ENCODE measurements at places on chromosomes 5 and 9. TPM values are rescaled to one million over a fixed set of nuclear protein-coding genes. Genes with fewer than 3 reads are reported as not detected.

GRCh38 chr5:172624083-172624995 lies 16.7 kb upstream of the NEURL1B start:
- DNase-seq = no peak

GRCh38 chr9:96219026-96219899 lies 82.7 kb downstream of the HSD17B3 start:
- no peak for DNase-seq

- no peak for DNase-seq
Observed at GRCh38 chr9:134139081-134139480, 3.2 kb downstream of the WDR5 start.

- no peak for DNase-seq
Observed at GRCh38 chr9:76323490-76323889, 70.7 kb downstream of the RFK start.

GRCh38 chr5:169980418-169981053 lies at the start of gene INSYN2B:
TSS of gene INSYN2B (minus strand) at chr5:169980495. CDS start at chr5:169883898, 96,597 bp downstream.
- peak; percentile 56 for DNase-seq

DNA sequence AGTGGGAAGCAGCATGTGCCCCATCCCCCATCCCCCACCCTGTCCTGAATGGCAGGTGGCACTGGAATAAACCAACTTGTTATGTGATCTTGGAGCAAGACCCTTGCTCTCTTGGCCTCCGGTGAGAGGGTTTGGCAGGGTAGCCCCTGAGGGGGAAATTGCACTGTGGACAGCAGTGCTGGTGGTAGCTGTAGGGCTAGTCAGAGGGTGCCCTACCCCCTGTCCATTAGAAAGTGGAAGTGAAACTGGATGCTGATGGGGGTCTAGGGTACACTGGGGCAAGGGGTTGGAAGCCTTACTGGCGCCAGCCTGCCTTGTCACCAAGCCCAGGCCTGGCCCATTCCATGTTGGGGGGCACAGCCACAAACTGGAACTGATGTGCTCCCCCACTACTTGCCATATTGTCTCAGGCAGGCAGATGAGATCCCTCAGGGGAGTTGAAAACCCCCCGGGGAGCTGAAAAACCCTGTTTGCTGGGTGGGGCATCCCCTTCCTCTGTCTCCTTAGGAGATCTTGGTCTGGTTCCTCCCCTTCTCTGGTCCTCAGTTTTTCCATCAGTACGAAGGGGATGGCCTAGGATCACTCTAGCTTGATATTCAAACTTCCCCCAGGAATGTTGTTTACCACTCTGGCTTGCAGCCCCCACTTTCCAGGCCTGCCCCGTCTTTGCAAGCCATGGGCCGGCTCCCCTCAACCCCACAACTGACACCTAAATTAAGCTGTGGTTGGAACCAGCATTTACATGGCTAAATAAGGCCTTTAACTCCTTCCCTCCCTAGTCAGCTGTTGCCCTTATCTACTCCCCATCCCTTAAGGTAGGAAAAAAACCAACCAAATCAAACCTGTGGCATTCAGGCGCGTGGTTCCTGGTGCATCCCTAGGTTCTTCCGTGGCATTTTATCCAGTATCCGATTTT lies 14.4 kb upstream of the SYNPO start:
- DNase-seq = no peak

DNA sequence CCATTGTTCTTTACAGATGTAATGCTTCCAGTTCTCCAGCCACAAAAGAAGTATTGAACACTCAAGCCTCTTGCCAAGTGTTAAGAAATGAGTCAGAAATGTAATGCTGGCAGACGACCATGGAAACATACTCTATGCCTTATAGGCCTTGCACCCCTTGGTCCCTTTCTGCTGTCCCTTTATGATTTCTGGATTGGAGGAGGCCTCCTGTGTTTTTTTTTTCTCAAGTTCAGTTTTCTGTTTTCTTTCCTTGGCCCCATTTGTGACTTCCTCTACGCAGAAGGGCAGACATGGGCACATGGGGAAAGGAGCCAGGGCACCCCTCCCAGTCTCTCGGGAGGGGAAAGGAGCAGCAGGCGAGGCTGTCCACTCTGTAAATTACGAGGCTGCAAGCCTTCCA lies 53.4 kb downstream of the SNX18 start:
- no peak for DNase-seq

DNA sequence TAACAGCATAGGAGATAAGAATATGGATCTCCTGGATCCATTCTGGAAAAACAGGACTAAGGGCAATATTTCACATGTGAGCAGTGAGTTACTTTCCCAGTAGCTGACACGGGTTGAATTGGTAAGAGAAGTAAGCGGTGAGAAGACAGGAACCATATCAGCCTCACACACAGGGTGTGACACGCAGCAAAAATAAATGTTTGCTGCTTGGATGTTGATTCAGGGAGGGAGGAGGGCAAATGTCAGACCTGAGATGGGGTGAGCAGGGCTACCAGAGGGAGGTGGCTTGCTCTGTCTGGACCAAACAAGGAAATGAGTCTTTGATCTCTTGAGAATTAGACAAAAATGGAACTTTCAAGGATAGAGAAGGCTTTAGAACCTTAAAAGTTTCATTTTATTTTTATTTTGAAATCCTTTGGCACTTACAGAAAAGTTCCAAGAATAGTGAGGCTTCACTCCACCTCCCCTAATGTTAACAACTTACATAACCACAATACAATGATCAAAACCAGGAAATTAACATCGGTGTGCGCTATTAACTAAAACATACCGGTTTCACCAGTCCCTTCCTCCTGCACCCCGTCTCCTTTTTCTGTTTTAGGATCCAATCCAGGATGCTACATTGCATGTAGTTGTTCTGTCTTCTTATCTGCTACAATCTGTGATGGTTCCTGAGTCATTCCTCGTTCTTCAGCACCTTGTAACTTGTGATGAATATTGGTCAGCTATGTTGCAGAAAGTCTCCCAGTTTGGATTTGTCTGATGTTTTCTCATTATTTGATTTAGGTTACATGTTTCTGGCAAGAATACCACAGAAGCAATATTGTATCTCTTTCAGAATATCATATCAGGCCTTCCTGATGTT lies 20.5 kb upstream of the ARHGEF28 start:
- no peak for DNase-seq

- DNase-seq = no peak
Observed at GRCh38 chr9:29999645-30000044, 2384.8 kb upstream of the ACO1 start.

DNA sequence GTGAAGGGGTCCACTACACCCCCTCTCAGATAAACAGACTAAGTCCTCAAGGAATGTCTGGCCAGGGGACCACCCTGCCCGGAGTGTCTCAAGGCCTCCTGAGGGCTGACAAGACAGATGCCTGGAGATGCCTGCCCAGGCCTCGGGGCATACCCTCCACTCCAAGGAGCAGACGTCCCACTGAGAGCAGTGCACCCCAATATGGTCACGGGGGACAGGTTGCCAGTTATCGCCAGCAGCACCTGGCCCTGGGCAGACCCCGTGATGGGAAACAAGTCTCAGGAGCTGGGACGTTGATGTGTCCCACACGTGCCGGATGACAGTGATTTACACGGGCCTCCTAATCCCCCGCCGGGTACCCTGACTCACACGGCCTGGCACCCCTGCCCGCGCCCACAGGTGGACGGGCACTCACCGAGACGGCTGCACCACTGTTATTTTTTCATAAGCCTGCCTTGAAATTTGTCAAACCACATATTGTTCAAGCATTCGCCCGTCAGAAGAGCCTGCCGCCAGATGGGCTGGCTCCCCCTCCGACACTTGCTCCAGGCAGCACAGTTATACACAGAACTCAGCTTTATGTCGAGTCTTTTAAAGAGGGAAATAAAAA lies 43.9 kb downstream of the BARX1 start:
- no peak for DNase-seq

- DNase-seq = no peak
Observed at GRCh38 chr5:43037636-43038495, 2.3 kb downstream of the ANXA2R start.

- DNase-seq = no peak
Observed at GRCh38 chr9:84393266-84393950, 52.9 kb upstream of the SLC28A3 start.

DNA sequence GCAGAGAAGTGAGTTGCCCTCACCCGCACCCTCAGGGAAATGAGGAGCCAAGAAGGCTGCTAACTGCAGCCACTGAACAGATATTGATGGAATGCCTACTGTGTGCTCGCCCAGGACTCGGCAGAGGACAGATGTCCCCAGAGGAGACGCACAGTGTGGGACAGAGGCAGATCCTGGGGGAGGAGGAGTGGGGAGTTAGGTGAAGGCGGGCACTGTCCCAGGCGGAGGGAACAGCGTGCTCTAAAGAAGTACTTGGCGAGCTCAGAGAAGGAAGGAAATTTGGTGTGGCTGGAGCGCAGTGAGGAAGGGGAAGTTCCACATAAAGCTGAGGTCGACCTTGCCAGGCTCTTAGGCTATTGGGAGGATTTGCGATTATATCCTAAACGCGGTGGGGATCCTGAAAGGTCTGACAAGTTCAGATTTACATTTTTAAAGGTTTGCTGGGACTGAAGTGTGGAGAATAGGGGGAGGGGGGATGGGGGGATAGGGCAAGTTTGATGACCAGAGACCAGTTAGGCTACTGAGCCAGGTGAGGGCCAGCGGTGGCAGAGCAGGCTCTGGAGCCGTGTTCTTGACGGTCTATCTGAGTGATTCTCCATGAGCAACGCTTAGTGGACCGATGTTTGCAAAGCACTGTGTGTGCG lies 23.6 kb upstream of the CERCAM start:
- no peak for DNase-seq

GRCh38 chr9:88952086-88952615 lies 39.1 kb upstream of the S1PR3 start:
- no peak for DNase-seq

- DNase-seq = no peak
Observed at GRCh38 chr5:101897914-101898313, 398.2 kb downstream of the SLCO4C1 start.

DNA sequence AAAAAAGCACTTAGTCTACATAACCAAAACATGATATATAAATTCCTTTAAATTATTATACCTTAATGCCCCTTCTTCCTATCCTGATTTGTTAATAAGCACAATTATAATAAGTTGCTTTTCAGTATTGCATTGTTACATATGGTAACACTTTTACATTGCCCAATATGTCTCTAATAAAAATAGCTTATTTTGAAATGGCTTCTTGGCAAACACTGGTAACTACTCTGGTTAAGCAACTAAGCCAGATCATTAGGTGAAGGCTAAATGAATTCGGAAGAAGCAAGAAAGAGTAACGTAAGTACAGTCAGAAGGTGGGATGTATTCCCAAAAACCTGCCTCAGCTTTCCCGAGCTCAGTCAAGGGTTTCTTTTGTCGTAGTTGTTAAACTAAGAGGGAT lies 85.3 kb downstream of the TTC39B start:
- DNase-seq = no peak

- no peak for DNase-seq
Observed at GRCh38 chr5:179195561-179196404, 135.6 kb downstream of the ZNF354C start.

GRCh38 chr5:133026664-133027153 lies 360 bp upstream of the ZCCHC10 start:
- no peak for DNase-seq

- no peak for DNase-seq
Observed at GRCh38 chr5:133612249-133612860, at the start of gene FSTL4. TSS of gene FSTL4 (minus strand) at chr5:133612541.

DNA sequence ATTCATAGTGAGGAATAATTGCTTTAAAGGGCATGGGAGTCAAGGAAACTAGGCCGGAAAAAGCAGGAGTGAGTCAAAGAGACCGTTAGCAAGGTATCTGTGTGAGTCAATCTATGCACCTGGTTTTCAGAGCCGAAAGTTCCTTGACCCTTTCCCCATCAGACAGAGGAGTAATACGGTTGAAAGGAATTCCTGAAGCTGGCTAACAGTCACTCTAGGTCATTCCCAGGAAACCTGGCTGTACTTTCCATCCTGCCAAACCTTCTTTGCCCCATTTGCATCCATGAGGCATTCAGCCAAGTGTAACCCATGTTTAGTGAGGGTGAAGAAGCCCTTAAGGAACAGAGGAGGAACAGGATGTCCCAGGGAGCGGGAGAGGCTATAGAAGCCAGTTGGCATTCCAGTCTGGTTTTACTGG lies 16.2 kb downstream of the RBM18 start:
- peak; percentile 10 for DNase-seq

DNA sequence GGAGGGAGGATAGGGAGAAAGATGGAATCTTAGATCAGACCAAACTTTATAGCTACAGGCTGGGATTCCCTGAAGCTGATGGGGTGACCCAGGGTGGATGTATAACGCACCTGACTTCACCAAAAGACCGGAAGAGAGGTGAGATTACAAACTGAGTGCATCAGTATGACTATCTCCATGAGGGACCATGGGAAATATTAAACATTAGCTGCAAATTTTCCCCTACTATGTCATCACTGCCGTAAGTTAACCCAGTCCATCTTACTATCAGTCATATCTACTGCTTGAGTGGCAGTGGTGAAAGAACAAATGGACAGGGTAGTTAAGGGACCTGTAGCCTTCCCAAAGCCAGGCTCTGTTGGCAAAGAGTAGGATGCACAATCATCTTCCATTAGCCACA lies 368.3 kb downstream of the EFNA5 start:
- no peak for DNase-seq

RASA1 gene
- 23.9 TPM for total RNA-seq

PCDHAC2 gene
- total RNA-seq = 3.2 TPM

PIP5K1B gene
- 0.20 TPM for total RNA-seq

MELK gene
- total RNA-seq = 63.2 TPM

CCL27 gene
- 1.0 TPM for total RNA-seq

KCNN2 gene
- total RNA-seq = not detected

GHR gene
- not detected for total RNA-seq

SLC27A6 gene
- 7.9 TPM for total RNA-seq

ANKRD31 gene
- 0.30 TPM for total RNA-seq

ARAP3 gene
- 15.1 TPM for total RNA-seq

RORB gene
- total RNA-seq = 0.02 TPM

C5orf15 gene
- total RNA-seq = 28.8 TPM
